ENCODE measurements at places on chromosomes 4 and X.

- no peak for DNase-seq
Observed at GRCh38 chrX:113962343-113962742, 621.5 kb upstream of the HTR2C start.

- no peak for DNase-seq
Observed at GRCh38 chr4:11532138-11532537, 103.4 kb upstream of the HS3ST1 start.

GRCh38 chrX:96394598-96394997, 290.0 kb upstream of the DIAPH2 start:
- no peak for DNase-seq

- no peak for DNase-seq
Observed at GRCh38 chr4:87044511-87045233, 109.9 kb downstream of the AFF1 start.

- DNase-seq: no peak
Observed at GRCh38 chrX:24306440-24306839, 7.4 kb downstream of the SUPT20HL2 start.

DNA sequence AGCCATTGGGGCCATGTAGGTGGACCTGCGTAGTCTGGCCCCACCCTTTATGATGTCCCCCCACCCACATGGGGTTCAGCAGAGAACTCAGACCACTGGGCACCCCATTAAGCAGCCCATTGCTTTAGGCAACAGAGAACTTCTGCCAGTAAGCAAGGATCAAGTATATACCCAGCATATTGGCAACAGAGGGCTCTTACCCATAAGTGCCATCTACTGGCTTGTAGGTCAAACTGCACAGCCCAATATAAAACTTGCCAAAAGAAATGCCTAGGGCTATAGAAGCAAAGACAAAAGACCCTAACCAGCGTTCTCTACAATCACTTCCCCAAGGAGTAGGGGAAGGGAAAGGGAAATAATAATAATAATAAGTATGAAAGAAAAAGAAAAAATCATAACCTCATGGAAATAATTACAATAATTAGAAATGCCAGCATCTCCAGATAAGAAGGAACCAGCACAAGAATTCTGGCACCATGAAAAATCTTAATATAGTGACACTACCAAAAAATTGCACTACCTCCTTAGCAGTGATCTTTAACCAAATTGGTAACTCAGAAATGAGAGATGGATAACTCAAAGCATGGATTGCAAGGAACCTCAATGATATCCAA, 1090.7 kb downstream of the FAT4 start:
- no peak for DNase-seq

GRCh38 chr4:87052615-87053014, 117.8 kb downstream of the AFF1 start:
- no peak for DNase-seq

DNA sequence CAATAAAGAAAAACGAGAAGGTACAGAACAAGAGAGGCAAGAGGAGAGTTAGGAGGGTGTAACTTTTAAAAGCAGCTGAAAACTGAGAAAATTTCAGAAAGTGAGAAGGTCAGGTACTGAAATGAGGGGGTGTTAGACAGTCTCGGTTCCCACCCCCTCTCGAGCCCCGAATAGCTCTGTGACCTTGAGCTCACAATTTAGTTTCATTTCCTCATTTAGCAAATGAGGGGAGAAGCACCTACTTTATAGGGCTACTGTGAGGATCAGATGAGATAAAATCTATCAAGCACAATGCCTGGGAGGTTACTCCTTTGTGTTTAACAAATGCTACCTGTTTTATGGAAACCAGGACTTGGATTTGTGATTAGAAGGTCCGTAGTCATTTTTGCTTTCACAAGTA, 4.9 kb downstream of the UGT8 start:
- no peak for DNase-seq

GRCh38 chrX:40169193-40170101, 71.7 kb upstream of the BCOR start:
- no peak for DNase-seq

DNA sequence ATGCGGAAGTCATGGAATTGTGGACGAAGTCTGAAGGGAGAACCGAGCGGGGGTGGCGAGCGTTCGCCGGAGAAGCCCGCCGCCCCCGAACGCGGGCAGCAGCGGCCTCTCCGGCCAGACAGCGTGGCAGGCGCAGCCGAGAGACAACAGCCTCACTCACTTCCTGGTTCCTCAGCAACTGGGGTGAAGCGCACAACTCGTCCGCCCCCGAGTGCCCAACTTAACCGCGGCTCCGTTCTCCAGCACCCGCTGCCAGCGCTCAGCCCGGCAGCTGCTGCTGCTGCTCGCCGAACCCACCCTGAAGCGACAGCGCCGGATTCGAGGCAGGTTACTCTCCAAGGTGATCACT, 68.0 kb downstream of the NOCT start:
- no peak for DNase-seq
